ENCODE measurements at places on chromosomes 6 and 20. TPM values are rescaled to one million over a fixed set of nuclear protein-coding genes. Genes with fewer than 3 reads are reported as not detected.
A peak's percentile ranks its signal among the peaks of the same experiment; 100 is the strongest.

DNA sequence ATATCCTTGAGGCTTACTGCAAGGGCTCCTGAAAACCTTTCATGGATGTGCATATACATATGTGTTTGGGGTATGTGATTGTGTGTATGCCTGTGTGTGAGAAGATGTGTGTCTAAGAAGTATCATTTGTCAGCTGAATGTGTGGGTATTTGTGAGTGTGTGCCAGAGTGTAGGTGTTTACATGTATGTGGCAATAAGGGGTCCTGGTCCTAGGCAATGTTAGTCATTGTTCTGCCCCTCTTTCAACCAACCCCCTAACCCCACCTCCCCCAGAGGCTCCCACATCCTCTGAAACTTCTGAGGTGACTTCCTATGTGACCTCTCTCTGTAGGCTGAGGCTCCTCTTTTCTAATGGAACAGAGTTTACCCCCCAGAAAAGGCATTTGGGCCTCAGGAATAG lies 186.4 kb downstream of the LRFN2 start:
- DNase-seq, result no peak

The SCUBE3 gene
- 63.6 TPM for polyA plus RNA-seq

The SLC22A3 gene
- polyA plus RNA-seq, result 6.4 TPM

- DNase-seq, result no peak
Observed at GRCh38 chr6:144652292-144652891, 367.3 kb downstream of the UTRN start.

- no peak for DNase-seq
Observed at GRCh38 chr20:18380908-18381529, 85.8 kb downstream of the DZANK1 start.

DNA sequence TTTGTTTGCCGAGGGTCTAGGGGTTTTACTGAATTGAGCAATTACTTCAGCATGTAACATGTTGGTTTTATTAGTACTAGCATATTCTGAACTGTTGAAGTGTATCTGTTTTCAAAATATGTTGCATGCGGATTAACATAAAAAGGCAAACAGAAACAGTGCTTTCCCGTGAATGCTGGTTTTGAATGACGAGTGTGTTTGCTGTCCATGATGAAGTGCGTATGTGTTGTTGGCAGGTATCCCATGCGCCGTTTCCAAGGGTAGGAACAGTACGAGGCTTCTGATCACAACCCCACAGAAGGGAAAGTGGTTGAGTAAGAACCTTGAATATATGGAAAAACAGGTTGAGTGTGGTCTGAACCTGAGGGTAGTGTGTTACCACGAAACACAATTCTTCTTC lies 232.9 kb downstream of the SAMD5 start:
- DNase-seq, result no peak

The PNPLA1 gene
- 2.5 TPM for polyA plus RNA-seq

DNA sequence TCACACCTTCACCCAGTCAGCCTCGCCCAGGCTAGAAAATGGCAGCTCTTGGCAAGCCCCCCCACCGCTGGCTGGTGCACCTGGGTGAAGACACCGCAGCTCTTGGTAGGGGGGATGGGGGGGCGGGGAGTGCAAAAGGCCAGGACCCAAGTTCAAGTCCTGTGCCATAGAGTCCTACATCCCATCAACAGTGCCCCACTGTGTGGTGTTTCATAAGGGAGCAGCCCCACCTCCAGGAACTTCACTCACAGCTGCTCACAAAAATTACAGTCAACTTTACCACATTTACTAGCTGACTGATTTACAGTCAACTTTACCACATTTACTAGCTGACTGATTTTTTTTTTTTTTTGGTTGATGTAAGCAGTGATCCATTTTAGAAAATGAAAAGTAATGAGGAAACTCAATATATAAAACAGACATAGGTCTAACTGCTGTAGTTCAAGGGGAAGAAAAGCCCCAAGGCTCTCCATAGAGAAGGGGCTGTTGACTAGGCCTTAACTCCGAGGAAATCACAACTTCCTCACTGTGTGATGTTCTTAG lies 208.9 kb upstream of the SNX9 start:
- DNase-seq, result no peak

The FAM184A gene
- polyA plus RNA-seq, result 16.1 TPM

The LY6G6D gene
- polyA plus RNA-seq, result not detected

The TNXB gene
- polyA plus RNA-seq, result 4.7 TPM

The ORC3 gene
- polyA plus RNA-seq, result 47.5 TPM

DNA sequence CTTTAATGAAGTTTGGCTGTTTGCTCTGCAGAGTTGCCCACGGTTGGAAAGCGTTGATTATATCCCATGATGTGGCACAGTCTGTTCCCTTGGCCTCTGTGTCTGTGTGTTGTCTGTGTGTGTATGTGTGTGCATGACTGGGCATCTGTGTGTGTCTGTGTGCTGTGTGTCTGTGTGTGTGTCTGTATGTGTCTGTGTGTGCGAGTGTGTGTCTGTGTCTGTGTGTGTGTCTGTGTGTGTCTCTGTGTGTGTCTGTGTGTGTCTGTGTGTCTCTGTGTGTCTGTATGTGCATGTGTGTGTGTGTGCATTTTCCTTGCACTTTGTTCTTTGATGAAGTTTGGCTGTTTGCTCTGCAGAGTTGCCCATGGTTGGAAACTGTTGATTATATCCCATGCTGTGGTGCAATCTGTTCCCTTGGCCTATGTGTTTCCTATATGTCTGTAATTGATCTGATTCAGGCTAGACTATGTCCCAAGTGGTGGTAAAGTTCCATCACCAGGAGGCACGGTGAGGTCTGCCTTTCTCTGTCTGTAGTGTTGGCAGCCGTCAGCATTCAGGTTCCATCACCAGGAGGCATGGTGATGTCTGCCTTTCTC lies 78.1 kb upstream of the RIN2 start:
- no peak for DNase-seq

The PCSK2 gene
- 0.62 TPM for polyA plus RNA-seq

GRCh38 chr6:19298421-19298820 lies 538.7 kb upstream of the ID4 start:
- no peak for DNase-seq

DNA sequence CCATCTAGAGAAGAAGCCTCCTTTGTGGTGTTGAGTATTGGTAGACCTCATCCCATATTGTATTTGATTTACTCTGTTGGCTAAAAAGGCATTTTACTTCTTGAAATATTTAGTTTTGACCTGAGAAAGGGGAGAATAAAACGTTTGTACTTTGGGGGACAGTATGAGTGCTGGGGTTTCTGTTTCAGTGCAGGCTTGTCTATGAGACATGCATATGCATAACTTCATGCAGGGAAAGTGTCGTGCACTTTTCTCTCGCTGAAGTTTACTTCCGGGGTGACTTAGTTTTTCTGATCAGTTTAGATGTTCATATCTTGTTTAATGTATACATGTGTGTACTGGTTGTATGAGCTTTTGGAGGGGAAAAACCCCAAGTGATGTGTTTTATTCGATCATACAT lies 59.5 kb downstream of the UTRN start:
- no peak for DNase-seq

The SMIM8 gene
- 25.2 TPM for polyA plus RNA-seq

DNA sequence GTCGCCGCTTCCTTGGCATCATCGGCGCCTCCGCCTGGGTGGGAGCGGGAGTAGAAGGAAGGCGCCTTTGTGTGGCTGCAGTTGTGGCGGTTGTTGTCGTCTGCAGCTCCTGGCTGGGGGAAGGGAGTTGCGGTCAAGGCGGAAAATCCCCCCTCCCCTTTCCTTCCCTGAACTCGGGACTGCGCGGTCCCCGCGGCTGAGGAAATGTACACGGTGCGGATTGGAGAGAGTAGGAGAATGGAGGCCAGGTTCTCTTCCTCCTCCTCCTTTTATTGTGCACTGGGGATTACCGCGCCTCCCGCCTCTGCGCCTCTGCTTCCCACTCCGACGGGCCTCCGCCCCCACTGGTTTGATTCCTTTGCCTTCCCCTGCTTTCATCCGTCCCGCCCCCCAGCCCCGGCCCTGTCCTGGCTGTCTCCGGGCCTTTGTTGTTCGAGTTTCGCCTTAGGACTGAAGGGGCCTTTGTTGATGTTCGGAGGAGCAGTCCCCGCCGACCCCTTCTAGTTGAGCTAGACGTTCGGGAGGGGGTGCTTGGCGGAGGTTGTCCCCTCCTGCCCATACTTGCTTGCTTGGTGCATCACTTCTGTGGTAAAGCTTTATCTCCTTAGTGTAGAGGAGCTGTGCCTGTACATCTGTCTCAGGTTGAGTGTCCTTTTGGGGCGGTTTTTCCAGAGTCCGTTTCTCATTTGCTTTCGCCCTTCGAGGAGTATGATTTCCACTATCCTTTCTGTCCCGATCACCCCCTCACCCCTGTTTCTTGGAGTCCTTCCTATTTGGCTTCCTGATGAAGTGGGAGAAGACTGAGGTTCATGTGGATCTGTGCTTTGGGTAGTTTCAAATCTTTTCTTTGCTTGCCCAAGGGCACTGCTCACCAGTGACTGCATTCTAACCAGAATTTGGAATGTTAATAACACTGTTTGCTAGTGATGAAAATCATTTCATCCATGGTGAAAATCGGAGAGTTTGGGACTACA lies 764 bp downstream of the ZNF292 start:
- DNase-seq, result peak; percentile 55

Data from left kidney (tissue), 8 donors.